ENCODE measurements at places on chromosomes 7 and 10. TPM values are rescaled to one million over a fixed set of nuclear protein-coding genes. Genes with fewer than 3 reads are reported as not detected.

Gene OR2A1
- not detected for total RNA-seq

Gene PRKCQ
- 4.1 TPM for total RNA-seq

Gene OR2A2
- total RNA-seq, result not detected

Gene BTBD16
- total RNA-seq, result 0.66 TPM

Gene DEPP1
- 3.4 TPM for total RNA-seq

Gene SPDYE6
- total RNA-seq, result not detected

Gene DHX32
- 33.4 TPM for total RNA-seq

Gene ZKSCAN5
- total RNA-seq, result 9.0 TPM

Gene GPR26
- not detected for total RNA-seq

Gene KCNMA1
- total RNA-seq, result 65.1 TPM

Gene EN2
- total RNA-seq, result 0.83 TPM

Gene RTKN2
- total RNA-seq, result 0.83 TPM

Gene NANOS1
- 2.9 TPM for total RNA-seq

Gene MRLN
- total RNA-seq, result not detected

Gene TPK1
- 2.8 TPM for total RNA-seq

Gene HOGA1
- total RNA-seq, result 2.9 TPM

Gene IFIT5
- total RNA-seq, result 8.9 TPM

Gene IL6
- 0.59 TPM for total RNA-seq

Gene TMEM213
- total RNA-seq, result not detected

Gene TAS2R4
- total RNA-seq, result 0.11 TPM

Gene VSTM2A
- total RNA-seq, result not detected

Gene ITGA8
- total RNA-seq, result not detected

Gene TFPI2
- 208 TPM for total RNA-seq
